Activated naive CD8-positive, alpha-beta T cell treated with anti-CD3 and anti-CD28 coated beads for 36 hours (primary cell): ENCODE measurements at places on chromosomes 1 and 21.

- DNase-seq: no peak
Observed at GRCh38 chr1:28365864-28366263, 3.7 kb upstream of the PHACTR4 start.

GRCh38 chr1:3292868-3293562 is 161.4 kb upstream of the ARHGEF16 start:
- DNase-seq: no peak

DNA sequence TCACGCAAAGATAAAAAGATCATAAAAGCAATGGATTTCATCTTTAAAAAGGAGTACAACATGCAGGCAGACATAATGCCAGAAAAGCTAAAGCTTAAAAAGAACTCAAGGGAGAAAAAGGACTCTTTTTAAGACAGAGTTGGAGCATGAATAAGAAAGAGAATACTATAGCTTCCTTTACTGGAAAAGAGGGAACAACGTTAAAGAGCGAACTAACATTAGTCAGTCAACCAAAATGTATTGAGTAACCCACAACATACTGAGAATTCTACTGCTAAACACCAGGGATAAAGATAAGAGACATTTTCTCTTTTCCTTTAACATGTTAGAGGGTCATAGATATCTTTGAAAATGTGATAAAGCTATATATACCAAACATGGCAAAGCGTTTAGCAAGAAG is 182.0 kb downstream of the DUSP10 start:
- DNase-seq: no peak

DNA sequence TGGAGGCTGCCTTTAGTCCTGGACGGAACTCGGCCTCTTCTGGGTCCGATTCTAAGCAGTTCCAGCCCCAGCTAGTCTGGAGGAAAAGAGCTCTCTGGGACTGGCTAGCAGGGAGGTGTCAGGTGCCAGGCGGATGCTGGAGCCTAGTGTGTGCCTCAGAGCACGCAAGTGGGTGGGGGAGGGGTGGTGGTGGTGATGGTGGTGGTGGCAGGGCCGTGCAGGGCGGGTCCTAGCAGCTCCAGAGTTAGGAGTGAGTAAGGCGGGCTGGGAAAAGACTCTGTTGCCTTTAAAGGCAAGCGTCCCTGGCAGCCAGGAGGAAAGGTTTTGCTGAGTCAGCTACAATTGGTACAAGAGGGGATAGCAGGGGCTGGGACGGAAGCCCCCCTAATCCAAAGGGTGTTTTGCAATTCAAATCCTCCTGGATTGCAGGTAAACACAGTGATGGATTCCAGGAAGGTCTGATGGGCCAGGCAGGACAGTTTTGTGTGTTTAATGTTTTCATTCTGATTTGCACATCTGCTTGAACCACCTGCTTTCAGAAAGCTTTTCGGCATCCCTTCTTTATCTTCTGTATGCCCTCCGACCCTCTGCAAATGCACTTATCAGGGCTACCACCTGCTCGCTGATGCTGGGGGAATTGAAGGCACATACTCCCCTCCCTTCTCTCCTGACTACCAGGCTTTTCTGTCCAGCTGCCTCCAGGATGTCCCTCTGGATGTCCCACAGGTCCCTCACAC is 4.1 kb upstream of the SLC2A1 start:
- no peak for DNase-seq

DNA sequence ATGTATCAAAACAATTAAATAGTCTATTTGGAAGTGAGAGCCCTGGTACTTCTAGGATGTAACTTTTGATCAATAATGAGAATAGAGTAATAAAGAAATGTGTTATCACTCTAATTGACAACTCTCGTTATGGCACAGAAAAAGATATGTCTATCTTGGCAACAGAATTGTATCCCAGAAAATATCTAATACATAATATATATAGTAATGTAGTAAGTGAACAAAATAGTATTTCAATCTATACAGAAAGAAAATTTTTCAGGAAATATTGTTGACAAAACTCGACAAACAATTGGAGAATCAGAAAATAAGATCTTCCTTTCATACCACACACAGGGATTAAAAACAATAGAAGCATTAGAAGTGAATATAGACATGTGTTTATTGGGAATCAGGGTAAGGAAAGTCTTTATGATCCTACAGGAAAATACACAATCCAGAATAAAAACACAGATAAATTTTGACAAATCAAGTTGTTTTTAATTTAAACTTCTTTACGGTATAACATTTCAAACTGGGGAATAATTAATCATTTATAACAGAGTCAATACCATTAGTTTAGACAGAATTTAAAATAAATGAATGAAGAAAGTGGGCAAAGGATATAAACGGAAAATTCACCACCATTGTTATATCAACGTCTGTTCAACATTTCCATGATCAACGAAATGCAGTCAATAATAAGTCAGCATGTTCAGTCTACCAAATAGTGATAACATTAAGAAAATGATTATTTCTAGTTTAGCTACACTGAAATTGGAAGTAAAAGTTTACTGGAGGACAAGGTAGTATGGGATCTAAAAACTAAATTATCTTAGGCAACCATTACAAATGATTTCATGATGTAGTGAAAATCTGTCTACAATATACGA is 1526.5 kb upstream of the TPTE start:
- DNase-seq: no peak

GRCh38 chr1:40876891-40877290 is 14.7 kb upstream of the CITED4 start:
- no peak for DNase-seq

GRCh38 chr1:248811514-248812490 is 13.9 kb downstream of the SH3BP5L start:
- DNase-seq: no peak

DNA sequence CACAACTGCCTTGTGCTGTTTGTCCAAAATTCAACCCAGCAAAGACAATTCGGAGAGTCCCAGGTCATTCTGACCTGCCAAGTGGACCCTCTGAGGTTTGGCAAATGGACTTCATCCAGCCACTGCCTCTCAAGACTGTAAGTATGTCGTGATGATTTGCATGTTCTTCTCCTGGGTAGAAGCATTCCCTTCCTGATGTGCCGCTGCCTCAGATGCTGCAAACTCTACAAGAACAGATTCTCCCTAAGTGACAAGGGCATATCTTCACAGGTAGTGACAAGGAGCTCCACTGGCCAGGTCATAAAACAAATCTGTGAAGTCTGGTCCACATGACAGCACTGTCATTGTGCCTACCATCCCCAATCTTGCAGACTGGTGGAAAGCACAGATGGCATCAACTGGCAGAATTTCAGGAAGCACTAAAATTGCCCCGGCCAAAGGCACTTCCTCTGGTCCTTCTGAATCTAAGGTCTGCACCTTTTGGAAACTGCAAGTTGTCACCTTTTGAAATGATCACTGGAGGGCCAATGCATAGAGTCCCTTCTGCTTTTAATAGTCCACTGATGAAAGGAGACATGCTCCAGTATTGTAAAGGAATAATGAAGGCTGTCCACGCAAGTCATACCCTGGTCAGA is 27.4 kb downstream of the POFUT2 start:
- DNase-seq: no peak

GRCh38 chr1:15764269-15764764 is 5.7 kb downstream of the FBLIM1 start:
- DNase-seq: no peak

DNA sequence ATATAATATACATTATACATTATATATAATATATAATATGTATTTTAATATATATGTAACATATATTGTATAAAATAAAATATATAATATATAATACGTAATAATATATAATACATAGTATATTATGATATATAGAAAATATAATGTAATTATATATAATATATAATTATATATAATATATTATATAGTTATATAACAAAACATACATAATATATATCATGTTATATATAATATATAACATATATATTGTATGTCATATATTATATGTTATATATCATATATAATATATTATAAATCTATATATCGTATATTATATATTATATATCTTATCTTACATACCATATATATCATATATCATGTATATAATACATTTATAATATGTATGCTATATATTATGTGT is 248.2 kb upstream of the TPTE start:
- DNase-seq: no peak

GRCh38 chr1:151325646-151326429 is 1.4 kb downstream of the PI4KB start:
- DNase-seq: no peak

- DNase-seq: no peak
Observed at GRCh38 chr1:248890549-248891498, 15.2 kb upstream of the PGBD2 start.
